ENCODE measurements at places on chromosomes 3 and 15. TPM values are rescaled to one million over a fixed set of nuclear protein-coding genes. Genes with fewer than 3 reads are reported as not detected.

MFN1 gene
- polyA plus RNA-seq, result 78.1 TPM

- DNase-seq, result no peak
Observed at GRCh38 chr15:66789029-66790025, 87.3 kb downstream of the SMAD6 start.

- no peak for DNase-seq
Observed at GRCh38 chr3:33026267-33026666, 70.7 kb downstream of the GLB1 start.

DNA sequence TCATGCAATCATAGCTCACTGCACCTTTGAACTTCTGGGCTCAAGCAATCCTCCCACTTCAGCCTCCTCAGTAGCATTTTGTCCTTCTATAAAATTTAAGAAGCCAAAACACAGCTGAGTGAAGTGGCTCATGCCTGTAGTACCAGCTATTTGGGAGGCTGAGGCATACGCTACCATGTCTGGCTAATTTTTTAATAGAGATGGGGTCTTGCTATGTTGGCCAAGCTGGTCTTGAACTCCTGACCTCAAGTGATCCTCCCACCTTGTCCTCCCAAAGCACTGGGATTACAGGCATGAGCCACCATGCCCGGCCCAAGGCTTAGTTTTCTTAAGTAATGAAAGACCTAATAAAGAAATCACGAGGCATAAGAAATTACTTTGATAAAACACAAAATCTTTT is 14.7 kb upstream of the FNDC3B start:
- no peak for DNase-seq

DNA sequence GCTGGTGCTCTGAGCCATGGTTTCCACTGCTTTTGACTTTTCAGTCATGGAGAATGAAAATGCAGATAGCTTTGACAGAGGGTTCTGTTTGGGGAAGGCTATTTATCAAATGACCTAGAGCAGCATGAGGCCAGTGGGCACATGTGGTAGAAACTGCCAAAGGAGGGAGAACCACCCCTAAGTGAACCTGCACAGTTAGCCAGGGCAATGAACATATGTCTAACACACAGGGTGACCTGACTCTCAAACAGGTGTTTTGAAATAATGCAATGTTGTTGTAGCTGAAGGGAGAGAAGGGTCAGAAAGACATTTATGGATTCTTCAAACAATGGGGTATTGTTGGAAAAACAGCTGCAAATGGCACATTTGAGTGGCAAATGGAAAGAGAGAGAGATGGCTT is 174.4 kb upstream of the FAM3D start:
- no peak for DNase-seq

DNA sequence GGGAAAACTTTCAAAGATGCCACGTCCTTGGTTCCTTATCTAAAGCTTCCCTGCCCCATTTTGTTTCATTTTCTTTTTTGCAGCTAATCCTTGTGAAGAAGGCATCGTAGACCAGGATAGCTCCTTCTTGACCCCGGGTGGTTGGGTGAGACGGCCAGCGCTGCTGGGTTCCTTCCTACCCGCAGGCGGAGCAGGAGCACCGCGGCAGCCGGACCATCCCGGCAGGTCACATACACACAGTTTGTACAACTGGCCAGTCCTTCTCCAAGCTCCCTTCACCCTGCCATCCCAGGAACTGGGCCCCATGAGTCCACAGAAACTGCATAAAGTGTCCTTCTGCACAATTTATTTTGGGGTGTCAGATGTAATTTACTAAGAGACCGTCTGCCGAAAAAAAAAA is 83.9 kb downstream of the MEGF11 start:
- DNase-seq, result no peak

FANCD2OS gene
- not detected for polyA plus RNA-seq

CEP19 gene
- 5.9 TPM for polyA plus RNA-seq

DNA sequence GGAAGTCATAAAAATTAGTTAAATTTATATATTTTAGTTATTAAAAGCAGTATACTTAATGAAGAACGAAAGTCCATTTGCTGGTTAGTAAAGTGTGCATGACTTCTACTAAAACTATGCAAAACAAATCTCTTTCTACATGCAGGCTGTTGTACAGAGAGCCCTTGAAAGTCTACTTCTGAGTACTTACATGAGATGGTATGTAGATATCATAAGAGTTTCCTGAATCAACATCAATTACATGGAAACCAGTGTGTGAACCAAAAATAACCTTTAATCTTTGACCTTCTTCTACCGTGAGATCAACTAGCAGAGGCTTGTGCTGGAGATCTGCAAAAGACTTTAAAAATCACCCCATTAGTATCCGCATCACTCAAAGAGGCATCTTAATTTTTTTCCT is 42.1 kb upstream of the SLC2A2 start:
- no peak for DNase-seq

- DNase-seq, result no peak
Observed at GRCh38 chr3:188876370-188876769, 295.4 kb upstream of the TPRG1 start.

CIAO2A gene
- 84.0 TPM for polyA plus RNA-seq

SOX14 gene
- polyA plus RNA-seq, result not detected

CCR3 gene
- polyA plus RNA-seq, result not detected

CNTN4 gene
- 27.7 TPM for polyA plus RNA-seq

DNA sequence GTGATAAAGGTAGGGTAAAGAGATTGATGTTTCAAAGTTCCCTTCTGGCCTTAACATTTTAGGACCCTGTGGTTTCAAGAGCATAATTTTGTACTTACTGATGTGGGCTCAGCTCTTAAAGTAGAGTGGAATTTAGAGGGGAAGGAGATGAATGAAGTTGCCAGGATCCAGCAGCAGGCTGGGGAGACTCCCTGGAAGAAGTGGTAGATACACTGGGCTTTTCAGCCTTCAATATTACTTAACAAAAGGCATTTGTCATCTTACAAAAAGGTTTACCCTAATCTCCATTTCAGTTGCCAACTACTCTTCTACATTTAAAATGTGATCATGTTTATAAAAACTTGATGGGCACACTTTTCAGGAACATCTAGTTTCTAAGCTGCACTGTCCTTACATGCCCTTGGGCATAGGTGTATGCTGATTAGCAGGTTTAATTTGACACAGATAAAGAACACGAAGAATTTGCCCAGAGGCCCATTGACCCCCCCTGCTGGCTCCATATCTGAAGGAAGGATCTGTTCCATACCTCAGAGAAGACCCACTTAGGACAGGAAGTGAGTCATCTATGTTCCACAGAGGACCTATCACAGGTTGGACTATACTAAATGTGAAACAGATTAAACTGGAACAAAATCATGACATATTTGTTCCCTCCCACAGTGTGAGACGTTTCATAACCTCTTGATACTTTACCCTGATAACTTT is 93.0 kb upstream of the LPP start:
- DNase-seq, result no peak

- DNase-seq, result no peak
Observed at GRCh38 chr3:151596940-151597339, 136.1 kb upstream of the IGSF10 start.

GRCh38 chr3:65951836-65952505 is 86.7 kb downstream of the MAGI1 start:
- no peak for DNase-seq

- no peak for DNase-seq
Observed at GRCh38 chr15:94070356-94071295, 160.7 kb upstream of the MCTP2 start.
